ENCODE measurements at places on chromosomes 7 and 10.

- no peak for DNase-seq
- no peak overlapping the region for H3K4me3 ChIP-seq
- H3K36me3 ChIP-seq, result peaks cover 34% of the 10 kb centered on the region
Observed at GRCh38 chr10:110110338-110110737, 97.1 kb upstream of the MXI1 start.

- no peaks in the 10 kb centered on the region for H3K36me3 ChIP-seq
- no peaks in the 10 kb centered on the region for H3K27me3 ChIP-seq
- no peak for DNase-seq
- H3K27ac ChIP-seq, result no peak overlapping the region
- H3K4me3 ChIP-seq, result no peak overlapping the region
- no peaks in the 10 kb centered on the region for H3K4me1 ChIP-seq
Observed at GRCh38 chr7:46745707-46746090, 824.6 kb upstream of the IGFBP3 start.

GRCh38 chr10:71880425-71881306 lies 29.6 kb upstream of the PSAP start:
- no peaks in the 10 kb centered on the region for H3K36me3 ChIP-seq
- DNase-seq, result no peak
- no peak overlapping the region for H3K4me3 ChIP-seq

DNA sequence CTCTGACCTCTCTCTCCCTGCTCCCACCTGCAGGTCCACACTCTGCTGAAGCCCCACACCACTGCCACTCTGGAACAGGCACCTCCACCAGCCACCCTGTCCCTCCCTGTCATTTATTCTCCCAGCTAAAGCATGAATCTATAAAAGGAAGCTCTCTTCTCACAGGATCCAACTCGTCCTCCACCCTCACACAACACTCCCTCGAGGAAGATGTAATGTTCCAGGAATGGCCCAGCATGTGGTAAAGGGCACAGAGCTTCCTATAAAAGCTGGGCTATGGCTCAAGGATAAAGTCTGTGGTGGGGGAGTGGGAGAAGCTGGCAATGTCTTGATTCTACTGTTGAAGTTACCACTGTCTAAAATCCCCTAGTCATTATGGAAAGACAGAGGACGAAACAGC lies 67.4 kb downstream of the ERCC6 start:
- no peak for DNase-seq
- no peaks in the 10 kb centered on the region for H3K27me3 ChIP-seq
- H3K4me1 ChIP-seq, result no peaks in the 10 kb centered on the region

- no peak for DNase-seq
- H3K36me3 ChIP-seq, result no peaks in the 10 kb centered on the region
- H3K4me3 ChIP-seq, result no peak overlapping the region
- no peak overlapping the region for H3K27ac ChIP-seq
Observed at GRCh38 chr7:144587701-144588100, 184.2 kb upstream of the NOBOX start.

Measured in endodermal cell (in vitro differentiated cells).